ENCODE measurements at places on chromosomes 12 and 14.

GRCh38 chr12:82593901-82594396, 92.8 kb upstream of the TMTC2 start:
- no peak for DNase-seq

DNA sequence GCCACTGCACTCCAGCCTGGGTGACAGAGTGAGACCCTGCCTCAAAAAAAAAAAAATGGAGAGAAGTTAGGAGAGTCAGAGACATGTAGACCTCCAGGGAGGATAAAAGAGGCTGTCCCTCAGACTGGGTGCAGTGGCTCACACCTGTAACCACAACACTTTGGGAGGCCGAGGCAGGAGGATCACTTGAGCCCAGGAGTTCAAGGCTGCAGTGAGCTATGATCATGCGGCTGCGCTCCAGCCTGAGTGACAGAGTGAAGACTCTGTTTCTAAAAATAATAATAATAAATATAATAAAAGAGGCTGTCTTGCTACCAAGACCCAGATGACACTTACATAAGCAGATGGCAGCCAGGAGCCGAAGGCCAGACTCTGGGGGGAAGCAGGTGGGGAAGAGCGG, 18.5 kb downstream of the SLC7A8 start:
- no peak for DNase-seq

DNA sequence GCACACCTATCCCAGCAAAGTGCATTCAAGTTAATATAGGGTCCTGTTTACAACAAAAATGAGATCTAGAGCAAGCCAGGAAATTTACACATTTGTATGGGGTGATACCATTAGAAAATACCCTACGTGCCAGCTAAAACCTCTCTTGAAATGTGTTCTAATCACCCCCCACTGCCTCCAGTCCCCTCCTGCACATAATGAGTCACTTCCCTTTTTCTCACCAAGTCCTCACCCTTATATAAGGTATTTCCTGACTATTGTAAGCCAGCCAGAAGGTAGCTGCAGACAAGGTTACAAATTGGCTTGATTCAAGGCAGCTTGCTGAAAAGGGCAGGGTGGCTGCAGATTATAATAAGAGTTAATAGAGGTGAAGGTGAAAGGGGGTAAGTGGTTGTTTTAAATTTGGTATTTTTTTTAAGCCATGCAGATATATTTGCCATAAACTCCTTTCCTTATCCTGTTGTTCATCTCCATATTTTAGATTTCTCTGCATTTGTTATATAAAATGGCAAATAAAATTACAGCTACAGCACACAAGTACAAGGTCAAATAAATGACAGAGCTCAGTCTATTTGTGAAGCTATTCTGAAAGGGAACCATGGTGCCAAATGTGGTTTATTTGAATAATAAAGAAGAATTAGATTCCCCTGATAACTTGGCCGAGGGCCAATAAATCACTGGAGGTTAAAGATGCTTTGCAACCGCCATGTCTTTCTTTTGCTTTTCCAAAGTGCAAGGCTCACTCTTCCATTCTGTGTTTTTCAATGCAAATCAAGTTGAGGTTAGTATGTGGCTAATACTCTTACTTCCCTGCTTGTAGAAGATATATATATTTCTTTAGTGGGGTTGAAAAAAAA, 385.9 kb downstream of the EGLN3 start:
- no peak for DNase-seq

GRCh38 chr14:90573385-90574105, 176.7 kb downstream of the CALM1 start:
- DNase-seq = no peak

DNA sequence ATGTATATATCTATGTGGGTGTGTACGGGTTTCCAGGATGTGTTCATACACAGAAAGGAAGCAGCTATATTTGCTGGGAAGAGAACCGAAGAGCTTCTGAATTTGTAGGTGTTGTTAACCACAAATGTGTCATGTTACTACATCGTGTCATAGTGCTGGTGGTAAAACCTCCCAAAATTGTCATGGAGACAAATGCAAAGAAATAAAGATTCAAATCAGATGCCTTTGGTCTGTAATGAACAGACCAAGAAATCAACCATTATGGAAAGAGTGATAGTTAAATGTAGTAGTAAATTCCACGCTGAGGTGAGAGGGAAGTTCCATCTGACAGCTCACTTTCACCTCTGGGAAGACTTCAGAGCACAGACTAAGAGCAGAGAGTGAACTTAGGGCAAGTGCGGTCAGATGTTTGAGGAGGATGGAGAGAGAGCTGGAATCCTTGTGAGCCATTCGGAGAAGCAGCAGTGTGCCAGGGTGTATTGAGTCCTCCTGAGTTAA, 487.5 kb downstream of the TMEM121 start:
- DNase-seq = no peak

GRCh38 chr12:112851024-112851777, 55.6 kb upstream of the OAS1 start:
- no peak for DNase-seq

DNA sequence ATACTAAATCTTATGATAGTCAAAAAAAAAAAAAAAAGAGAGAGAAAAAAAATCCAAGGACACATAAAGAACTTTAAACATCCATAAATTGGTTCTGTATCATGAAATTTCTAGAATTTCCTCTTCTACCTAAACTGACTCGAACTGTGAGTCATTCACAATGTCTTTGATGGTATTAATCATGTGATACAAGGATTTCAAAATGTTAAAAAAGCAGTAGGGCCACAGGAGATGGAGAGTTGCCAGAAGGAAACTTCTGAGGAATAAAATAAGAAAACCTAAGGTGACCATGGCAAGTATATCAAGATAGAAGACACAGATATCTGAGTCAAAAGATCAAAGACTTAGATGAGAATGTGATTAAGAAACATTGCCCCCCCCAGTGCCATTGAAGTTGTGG, 1320.9 kb upstream of the FLRT2 start:
- DNase-seq = no peak

DNA sequence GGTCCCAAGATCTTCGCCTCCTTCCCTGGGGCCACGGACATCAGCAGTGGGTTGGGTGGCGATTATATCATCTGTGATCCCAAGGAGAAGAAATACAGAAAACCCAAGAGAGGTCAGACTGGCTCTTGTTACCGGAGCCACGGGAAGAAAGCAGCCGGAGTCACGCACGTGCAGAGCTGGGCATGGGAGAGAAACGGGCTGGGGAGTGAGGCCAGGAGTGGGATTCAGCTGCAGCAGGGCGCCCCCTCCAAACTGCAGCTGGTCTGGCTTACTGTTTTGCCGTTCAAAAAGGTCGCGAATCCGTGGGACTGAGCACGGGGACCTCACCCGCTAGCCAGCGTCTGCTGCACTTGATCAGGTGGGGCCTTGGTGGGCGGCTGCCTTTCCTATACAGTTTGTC, 206.6 kb upstream of the PRMT8 start:
- no peak for DNase-seq

GRCh38 chr12:84058136-84058535, 854.5 kb downstream of the SLC6A15 start:
- no peak for DNase-seq
